ENCODE measurements at places on chromosomes 13 and 19.

DNA sequence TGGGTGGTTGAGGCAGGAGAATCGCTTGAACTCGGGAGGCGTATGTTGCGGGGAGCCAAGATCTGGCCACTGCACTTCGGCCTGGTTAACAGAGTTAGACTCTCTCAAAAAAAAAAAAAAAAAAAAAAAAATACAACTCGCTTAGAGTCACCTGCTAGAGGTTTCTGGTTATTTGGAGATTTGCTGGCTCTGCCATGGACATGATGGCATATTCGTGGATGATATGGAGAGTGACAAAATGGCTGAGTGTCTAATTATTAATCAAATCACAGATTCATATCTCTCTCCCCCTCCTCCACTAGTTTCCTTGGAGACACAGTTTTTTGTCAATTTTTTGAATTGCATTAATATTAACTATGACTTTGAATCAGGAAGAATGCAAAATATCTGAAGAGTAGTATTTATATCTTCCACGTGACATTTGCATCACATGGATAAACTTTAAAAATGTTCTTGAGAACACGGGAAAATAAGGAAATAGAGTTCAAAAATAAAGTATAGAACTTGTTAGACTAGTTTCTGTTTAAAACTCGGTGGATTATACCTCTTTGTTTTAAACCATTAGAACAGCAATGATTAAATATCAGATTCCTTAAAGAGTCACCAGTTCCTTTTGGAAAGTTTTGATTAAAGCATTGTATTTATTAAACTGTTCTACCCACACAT, 47.8 kb downstream of the KLF5 start:
- DNase-seq, result no peak

- no peak for DNase-seq
Observed at GRCh38 chr13:99648066-99648665, 146.9 kb downstream of the TM9SF2 start.

- peak; percentile 62 for DNase-seq
Observed at GRCh38 chr13:41311406-41312175, 524 bp downstream of the NAA16 start.

- no peak for DNase-seq
Observed at GRCh38 chr19:10752913-10753704, 35.2 kb downstream of the DNM2 start.

- DNase-seq, result no peak
Observed at GRCh38 chr13:43157796-43158195, 134.4 kb downstream of the DNAJC15 start.

- DNase-seq, result no peak
Observed at GRCh38 chr13:32423592-32423991, 4.3 kb downstream of the N4BP2L1 start.

DNA sequence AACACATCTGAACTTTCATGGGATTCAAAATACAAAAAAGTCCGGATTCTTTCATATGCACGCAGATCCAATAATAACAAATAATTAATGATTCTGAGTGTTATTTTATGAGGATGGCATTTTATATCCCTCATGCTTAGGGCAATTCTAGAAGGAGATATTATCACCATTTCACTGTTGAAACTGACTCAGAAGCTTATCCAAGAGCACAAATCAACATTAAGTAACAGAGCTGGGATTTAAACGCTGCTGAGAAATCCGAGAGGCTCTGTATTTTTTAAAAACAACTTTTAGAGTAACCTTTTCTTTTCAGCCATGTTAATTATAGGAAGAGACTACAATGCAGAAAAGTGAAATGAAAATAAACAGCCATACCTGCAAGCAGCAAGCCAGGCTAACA, 30.3 kb downstream of the ATP7B start:
- DNase-seq, result no peak

- DNase-seq, result no peak
Observed at GRCh38 chr13:93344048-93344705, 117.6 kb downstream of the GPC6 start.

- DNase-seq, result no peak
Observed at GRCh38 chr13:74747186-74747955, 613.2 kb upstream of the KLF12 start.

- DNase-seq, result peak; percentile 34
Observed at GRCh38 chr13:43785650-43786471, 911 bp downstream of the ENOX1 start.

- no peak for DNase-seq
Observed at GRCh38 chr19:48793271-48793670, 17.6 kb downstream of the BCAT2 start.

DNA sequence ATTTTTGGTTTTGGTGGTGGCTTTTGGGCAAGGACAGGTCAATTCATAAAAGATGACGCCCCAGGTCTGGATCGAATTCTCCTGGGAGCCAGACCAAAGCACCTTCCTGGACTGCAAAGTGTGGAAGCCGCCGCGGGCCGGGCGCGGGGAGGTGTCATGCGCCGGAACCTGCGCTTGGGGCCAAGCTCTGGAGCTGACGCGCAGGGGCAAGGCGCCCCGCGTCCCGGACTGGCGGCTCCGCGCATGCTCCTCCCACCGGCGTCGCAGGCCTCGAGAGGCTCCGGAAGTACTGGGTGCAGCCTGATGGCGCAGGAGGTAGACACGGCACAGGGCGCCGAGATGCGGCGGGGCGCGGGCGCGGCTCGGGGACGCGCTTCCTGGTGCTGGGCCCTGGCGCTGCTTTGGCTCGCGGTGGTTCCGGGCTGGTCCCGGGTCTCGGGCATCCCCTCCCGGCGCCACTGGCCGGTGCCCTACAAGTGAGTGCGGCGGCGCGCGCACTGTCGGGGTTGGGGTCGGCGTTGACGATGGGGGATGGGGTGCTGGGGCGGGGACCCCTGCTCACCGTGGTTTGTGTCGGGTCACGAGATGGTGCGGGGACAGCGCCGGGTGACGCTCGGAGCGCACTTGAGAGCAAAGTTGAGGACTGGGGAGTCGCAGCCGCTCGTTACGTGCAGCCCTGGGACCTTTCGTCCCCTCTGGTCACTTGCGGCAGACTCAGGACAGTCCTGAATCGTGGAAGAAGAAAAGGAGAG, at the start of gene CLN5:
TSS of gene CLN5 (plus strand) at position 286 of the 752 bp plus-strand sequence. CDS start at position 304, 18 bp downstream.
- DNase-seq, result peak; percentile 93

DNA sequence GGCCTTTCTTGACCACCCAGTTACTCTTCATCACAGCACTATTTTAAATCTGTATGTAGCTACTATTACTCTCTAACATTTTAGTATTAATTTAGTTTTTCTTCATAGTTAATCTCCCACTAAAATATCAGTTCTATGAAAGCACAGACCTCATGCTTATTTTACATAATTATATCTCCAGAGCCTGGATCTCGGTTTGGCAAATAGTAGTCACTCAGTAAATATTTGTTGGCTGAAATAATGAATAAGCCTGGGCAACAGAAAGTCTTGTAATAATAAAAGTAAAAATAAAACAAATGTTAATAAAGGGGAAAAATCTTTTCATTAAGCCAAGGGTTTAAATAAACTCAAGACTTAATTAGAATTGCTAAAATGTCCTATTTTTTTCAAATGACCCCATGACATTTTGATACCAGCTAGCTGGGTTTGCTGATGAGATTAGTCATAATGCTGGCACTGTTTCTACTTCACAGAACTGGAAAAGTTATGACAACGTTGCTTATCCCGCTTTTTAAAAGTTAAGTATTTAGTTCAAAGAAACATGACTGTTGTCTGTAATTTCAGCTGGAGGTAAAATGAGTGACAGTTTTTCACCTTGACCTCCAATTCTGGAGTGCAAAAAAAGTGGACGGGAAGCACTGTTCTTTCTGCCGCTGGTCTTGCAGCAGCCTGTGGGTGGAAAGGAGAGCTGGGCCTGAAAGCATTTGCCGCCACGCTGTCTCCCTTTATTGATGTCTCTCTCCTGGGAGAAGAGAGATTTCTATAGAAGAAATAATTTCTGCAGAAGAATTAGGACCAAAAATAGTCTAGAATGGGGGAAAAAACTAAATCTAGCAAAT, 85.2 kb upstream of the SPATA13 start:
- DNase-seq, result no peak

- DNase-seq, result no peak
Observed at GRCh38 chr13:59112221-59112718, 1051.5 kb downstream of the DIAPH3 start.

DNA sequence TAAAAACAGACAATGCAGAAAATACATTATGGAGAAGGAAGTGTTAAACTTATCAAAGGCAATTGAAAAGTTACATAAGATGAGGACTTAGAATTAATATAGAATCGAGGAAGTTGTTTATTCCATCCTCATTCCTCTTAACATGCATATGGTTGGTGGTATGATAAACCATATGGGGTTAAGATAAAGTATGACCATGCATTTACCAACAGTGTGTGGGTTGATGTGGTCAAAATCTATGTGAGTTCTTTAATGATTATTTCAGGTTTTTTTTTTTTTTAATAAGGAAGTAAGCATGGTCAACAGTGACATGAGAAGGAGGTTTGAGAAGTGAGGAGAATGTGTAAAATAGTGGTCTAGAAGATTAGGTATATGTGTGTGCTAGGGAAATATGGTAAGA, 94.5 kb downstream of the TDRD3 start:
- DNase-seq, result no peak

DNA sequence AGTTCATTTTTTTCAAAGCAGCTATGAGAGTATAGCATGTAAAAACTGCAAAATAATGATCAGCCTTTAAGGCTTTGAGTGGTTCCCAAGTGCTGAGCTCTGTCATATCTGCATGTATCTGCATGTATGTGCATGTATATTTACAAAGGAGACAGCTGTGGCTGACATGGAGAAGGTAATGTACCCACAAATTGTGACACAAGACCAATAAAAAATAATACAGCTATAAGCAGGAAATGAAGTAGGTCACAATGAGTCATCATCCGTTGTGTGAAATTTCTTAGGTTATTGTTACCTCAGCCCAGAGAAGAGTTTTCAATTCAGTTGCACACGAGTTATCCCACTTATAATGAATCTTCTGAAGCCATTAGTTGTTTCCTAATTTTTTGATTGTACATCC, 60.9 kb upstream of the MED4 start:
- no peak for DNase-seq

GRCh38 chr13:94967183-94968039, 255.1 kb upstream of the SOX21 start:
- DNase-seq, result no peak

GRCh38 chr13:106958621-106959048, 390.7 kb upstream of the ARGLU1 start:
- DNase-seq, result no peak

All from stimulated activated CD4-positive, alpha-beta T cell treated with anti-CD3 and anti-CD28 coated beads, Interleukin-2, amount 100 ng/mL, for 24 hours (primary cell).